ENCODE measurements at places on chromosomes 16 and 17. TPM values are rescaled to one million over a fixed set of nuclear protein-coding genes. Genes with fewer than 3 reads are reported as not detected.

DNA sequence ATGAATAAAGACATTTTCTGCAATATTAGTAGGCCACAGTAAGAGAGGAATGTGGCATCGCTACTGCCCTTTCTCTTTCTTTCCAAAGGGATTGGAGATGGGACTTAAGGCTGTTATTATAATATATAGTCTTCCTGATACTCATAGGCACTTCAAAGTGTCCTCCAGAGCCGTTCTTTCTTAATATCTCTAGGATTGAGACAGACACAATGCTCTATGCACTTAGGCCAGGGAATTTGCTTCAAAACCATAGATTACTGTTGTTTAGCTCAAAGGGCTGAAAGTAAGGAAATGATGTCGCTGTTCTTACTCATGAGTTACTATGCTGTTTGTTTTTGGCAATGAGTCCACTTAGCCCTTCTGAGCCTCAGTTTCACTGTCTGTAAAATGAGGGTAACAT lies 590.5 kb downstream of the CDH11 start:
- no peak overlapping the region for H3K4me3 ChIP-seq
- no peaks in the 10 kb centered on the region for H3K4me1 ChIP-seq
- H3K27ac ChIP-seq, result no peak overlapping the region
- no peaks in the 10 kb centered on the region for H3K27me3 ChIP-seq

RNF222 gene
- total RNA-seq, result not detected

CNGB1 gene
- total RNA-seq, result 0.43 TPM

DNA sequence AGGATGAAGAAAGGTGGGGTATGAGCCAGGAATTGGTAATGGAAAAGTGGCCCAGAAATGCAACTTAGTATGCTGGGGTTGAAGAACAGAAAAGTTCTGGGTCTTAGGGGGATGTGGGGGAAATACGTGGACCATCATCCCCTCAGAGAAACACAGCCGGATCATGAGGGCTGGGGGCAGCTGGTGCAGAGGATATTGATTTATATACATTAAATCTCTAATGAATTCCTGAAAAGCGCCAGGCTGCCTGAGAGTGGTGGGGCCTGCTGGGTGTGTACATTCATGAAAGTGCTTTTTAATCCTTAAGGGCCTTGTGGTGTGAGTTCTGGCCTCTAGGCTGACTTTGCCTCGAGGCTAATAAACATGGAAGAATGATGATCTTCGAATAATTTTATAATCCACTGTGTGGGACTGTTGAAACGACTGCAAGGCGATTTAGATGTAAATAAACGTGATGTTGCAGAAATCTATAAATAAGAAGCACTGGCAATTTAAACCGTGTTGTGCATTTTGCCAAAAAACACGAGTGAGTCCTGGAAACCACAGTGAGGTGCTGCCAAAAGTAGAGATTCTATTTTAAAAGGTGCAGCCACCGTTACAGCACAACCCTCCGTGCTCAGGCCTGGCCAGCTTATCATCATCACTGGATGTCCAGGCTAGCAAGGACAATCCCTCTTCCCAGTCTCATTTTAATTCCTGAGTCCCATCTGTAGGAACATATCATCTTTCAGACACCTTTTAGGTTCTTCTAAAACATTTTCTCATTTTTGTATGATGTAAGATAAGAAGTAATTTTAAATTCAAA lies 32.1 kb downstream of the PRKAR1A start:
- no peaks in the 10 kb centered on the region for H3K27me3 ChIP-seq
- H3K4me1 ChIP-seq, result peaks cover 2% of the 10 kb centered on the region
- no peak overlapping the region for H3K4me3 ChIP-seq
- peaks cover 17% of the 10 kb centered on the region for H3K36me3 ChIP-seq

GRCh38 chr17:61875285-61875684 lies 12.0 kb upstream of the BRIP1 start:
- no peaks in the 10 kb centered on the region for H3K27me3 ChIP-seq
- no peaks in the 10 kb centered on the region for H3K4me1 ChIP-seq
- no peak overlapping the region for H3K27ac ChIP-seq
- no peak overlapping the region for H3K4me3 ChIP-seq

- no peaks in the 10 kb centered on the region for H3K27me3 ChIP-seq
- no peak overlapping the region for H3K4me3 ChIP-seq
- H3K4me1 ChIP-seq, result peaks cover 12% of the 10 kb centered on the region
- H3K27ac ChIP-seq, result no peak overlapping the region
- no peaks in the 10 kb centered on the region for H3K36me3 ChIP-seq
Observed at GRCh38 chr16:53973021-53973420, 269.1 kb downstream of the FTO start.

GRCh38 chr17:36610474-36610873 lies 9.1 kb downstream of the MRM1 start:
- H3K4me3 ChIP-seq, result no peak overlapping the region
- H3K27me3 ChIP-seq, result peaks cover 22% of the 10 kb centered on the region
- H3K27ac ChIP-seq, result no peak overlapping the region
- no peaks in the 10 kb centered on the region for H3K4me1 ChIP-seq
- DNase-seq, result no peak

Measured in lung (tissue), 17 donors.